ENCODE measurements at places on chromosomes 16 and 17. TPM values are rescaled to one million over a fixed set of nuclear protein-coding genes. Genes with fewer than 3 reads are reported as not detected.

GRCh38 chr17:46764709-46765401, 53.6 kb downstream of the WNT3 start:
- no peaks in the 10 kb centered on the region for H3K27me3 ChIP-seq
- peak; percentile 87 for DNase-seq
- no peak overlapping the region for H3K27ac ChIP-seq
- H3K4me3 ChIP-seq: no peak overlapping the region
- no peaks in the 10 kb centered on the region for H3K36me3 ChIP-seq

DNA sequence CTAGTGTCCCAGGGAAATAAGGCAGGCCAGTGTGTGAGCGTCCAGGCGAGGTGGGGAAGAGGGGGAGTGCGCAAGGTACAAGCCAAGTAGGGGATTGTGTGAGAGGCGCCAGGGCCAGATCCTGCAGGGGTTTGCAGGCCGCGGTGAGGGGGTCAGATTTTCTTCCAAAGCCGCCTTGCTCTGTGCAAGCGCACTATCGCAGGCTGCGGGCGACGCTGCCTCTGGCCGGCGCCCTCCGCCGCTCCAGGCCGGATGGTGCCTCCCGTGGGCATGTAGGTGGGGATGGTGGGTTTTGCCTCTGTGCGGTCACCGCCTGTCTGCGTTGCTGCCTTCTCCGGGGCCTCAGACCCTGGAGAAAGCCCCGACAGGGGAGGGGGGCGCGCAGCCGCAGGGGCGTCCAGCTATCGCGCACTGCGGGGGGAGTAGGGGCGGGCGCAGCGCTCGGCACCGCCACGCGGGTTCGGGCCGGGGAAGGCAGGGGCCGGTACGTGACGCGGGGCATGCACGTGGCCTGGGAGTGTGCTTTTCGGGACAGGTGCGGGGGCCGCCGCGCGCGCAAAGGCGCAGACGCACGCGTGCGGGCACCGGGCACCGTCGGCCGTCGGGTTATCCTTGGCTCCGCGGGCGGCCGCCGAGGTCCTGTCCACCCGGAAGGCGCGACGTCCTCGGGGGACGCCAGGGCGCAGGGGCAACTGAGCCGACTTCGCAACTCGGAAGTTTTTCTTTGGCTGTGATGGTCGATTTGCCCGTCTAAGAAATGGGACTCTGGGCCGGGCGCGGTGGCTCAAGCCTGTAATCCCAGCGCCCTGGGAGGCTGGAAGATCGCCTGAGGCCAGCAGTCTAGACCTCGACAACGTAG, 1.1 kb upstream of the HAPSTR1 start:
- no peaks in the 10 kb centered on the region for H3K27me3 ChIP-seq
- H3K4me1 ChIP-seq: peaks cover 24% of the 10 kb centered on the region
- peak overlapping the region; percentile 87 for H3K4me3 ChIP-seq
- DNase-seq: no peak
- peak overlapping the region; percentile 81 for H3K27ac ChIP-seq

DNA sequence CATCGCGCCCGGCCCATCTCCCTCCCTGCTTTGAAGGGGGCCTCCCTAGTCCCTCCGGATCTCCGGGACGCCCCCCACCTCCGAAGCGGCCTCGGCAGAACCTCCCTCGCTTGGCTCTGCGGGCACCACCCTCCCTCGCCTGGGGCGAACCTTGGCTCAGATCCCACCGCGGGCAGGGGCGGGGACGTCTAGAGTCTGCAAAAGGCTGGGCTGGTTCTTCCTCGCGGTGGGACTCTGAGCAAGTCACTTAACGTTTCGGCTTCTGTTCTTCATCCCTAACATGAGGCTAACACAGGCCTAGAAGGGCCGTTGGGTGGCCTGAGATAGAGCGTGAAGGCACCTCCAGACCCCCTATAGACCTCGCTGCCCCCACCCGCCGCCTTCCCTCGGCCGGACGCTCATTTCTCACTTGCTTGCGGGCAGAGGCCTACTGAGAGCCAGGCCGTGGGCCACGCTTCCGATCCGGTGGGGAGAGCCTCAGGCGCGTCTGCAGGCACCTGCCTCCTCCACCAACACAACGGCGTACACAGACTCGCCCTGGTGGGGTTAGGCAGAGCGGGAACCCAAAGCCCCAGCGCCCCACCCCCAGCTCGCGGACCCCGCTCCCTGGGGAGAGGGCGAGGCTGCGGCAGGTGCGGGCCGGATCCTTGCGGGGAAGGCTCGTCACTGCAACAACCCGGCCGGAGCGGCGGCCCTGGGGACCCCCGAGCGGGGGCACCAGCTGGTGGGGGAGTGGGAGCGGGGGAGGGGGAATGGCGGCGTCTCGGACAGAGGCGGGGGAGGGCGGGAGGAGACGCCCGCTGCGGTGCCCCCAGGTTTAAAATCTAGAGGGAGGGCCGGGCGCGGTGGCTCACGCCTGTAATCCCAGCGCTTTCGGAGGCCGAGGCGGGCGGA, 5.4 kb downstream of the MYO1C start:
- no peaks in the 10 kb centered on the region for H3K27me3 ChIP-seq
- H3K4me1 ChIP-seq: peaks cover 17% of the 10 kb centered on the region
- H3K4me3 ChIP-seq: peak overlapping the region; percentile 73
- peak overlapping the region; percentile 75 for H3K27ac ChIP-seq

DNA sequence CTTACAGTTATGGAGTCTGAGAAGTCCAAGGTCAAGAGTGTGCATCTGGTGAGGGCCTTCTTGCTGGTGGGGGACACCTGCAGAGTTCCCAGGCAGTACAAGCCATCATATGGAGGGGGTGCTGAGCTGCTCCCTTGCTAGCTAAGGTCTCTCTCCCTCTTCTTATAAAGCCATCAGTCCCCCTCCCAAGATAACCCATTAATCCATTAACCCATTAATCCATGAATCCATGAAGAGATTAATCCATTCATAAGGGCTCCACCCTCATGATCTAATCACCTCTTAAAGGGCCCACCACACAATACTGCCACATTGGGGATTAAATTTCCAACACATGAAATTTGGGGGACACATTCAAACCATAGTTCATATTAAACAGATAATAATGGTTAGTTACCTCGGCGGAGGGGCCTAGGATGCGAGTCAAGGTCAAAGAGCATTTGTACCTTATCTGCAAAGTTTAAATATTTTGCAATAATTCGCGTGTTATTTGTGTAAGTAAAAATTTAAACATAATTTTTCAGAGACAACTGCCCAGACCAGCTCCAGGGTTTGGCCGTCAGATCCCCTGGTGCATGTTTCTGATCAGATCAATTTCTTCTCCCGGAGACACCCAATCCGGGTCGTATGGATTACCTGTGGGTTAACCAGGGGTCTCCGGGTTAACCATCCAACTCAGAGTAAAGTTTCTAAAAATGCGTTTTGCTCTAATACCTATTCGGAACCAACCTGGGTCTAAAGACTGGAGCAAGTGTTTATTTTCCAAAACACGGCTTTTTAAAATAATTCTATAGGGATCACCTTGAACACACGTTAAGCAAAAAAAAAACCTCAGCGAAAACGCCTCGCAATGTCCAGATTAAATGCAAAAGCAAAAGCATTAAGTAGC, 740 bp upstream of the POLR3E start:
- DNase-seq: peak; percentile 21
- peaks cover 43% of the 10 kb centered on the region for H3K36me3 ChIP-seq
- peaks cover 27% of the 10 kb centered on the region for H3K4me1 ChIP-seq
- no peaks in the 10 kb centered on the region for H3K27me3 ChIP-seq
- peak overlapping the region; percentile 86 for H3K4me3 ChIP-seq

The NPW gene
- total RNA-seq: 4.9 TPM

All from MCF 10A (cell line).